ENCODE measurements at places on chromosomes 2 and 18. TPM values are rescaled to one million over a fixed set of nuclear protein-coding genes. Genes with fewer than 3 reads are reported as not detected.

Gene GAREM2
- total RNA-seq = 7.7 TPM

Gene SCN1A
- not detected for total RNA-seq

Gene SKA1
- total RNA-seq = 0.52 TPM

Gene ZAP70
- 7.5 TPM for total RNA-seq

Gene ITGB6
- total RNA-seq = 0.18 TPM

Gene LRP2
- 0.09 TPM for total RNA-seq

Gene L3MBTL4
- total RNA-seq = 2.8 TPM

Gene DLX1
- total RNA-seq = not detected

DNA sequence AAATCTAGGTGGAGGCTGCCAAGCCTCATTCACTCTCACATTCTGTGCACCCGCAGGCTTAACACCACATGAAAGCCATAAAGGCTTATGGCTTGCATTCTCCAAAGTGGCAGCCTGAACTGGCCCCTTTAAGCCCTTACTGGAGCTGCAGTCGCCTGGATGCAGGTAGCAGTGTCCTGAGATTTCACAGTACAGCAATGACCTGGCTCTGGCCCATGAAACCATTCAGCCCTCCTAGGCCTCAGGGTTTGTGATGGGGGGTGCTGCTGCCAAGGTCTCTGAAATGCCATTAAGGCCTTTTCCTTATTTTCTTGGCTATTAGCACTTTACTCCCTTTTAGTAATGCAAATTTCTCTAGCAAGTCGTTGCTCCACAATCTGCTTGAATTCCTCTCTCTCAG lies 48.6 kb downstream of the RNMT start:
- no peak for DNase-seq
- H3K4me1 ChIP-seq = no peaks in the 10 kb centered on the region
- H3K4me3 ChIP-seq = no peak overlapping the region
- no peak overlapping the region for H3K27ac ChIP-seq
- H3K27me3 ChIP-seq = no peaks in the 10 kb centered on the region

DNA sequence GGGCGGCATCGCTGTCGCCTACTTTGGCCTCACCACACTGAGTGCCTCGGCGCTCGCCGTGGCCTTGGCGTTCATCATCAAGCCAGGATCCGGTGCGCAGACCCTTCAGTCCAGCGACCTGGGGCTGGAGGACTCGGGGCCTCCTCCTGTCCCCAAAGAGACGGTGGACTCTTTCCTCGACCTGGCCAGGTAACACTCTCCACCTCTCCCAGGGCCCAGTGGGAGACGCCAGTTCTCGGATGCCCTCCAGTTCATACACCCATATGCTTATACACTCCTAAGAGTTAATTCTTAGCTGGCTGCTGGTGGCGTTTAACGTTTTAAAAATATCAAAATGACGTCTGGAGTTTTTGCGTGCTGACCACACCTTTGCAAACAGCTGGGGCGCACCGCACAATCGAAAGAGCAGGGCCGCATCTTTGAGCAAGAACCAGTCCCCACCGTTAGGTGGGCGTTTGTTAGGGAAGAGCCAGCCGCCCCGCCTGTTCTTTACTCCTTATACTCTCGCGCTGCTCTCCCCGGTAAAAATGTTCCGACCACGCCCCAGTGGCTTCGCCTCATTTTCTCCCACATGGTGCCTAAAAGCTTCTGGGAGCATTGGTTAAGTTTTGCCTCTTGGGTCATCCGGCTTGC lies 899 bp downstream of the SLC1A4 start:
- peaks cover 2% of the 10 kb centered on the region for H3K4me1 ChIP-seq
- no peaks in the 10 kb centered on the region for H3K36me3 ChIP-seq
- H3K27me3 ChIP-seq = no peaks in the 10 kb centered on the region
- H3K27ac ChIP-seq = peak overlapping the region; percentile 20

DNA sequence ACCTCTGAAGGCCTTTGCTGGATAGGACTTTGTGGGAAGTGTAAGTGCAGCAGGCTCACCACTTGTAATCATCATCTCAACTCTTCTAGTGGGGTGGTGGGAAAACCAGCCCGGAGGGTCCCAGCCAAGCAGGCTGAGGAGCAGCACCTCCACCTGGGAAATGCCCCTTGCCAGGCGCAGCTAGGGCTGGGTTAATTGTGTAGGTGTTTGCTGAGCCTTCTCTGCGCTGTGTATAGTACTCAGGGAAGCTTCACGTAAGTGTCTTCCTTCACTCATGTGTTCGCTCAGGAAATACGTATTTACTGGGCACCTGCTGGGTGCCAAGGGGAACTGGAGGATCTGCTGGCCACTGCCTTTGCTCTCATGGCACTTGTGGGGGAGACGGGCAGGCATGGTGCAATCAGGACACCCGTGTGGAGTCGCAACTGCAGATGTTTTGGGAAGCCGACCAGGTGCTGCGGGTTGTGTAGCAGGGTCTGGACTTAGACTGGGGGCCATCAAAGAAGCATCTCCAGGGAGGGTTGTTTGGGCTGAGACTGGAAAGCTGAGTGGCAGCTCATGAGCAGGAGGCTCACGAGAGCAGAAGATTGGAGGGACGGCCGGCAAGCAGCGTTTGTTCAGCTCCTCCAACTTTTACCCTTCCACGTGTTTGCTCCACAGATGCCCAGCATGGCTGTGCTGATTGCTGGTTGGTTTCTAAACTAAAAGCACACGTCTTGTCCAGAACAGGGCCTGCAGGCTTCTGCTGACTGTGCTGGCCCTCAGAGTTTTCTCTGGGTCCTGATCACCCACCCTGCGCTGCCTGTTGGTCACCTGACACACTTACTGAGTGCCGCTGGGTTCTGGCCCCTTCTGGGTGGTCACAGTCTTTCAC lies 164.6 kb downstream of the LDLRAD4 start:
- H3K4me3 ChIP-seq = no peak overlapping the region
- no peaks in the 10 kb centered on the region for H3K36me3 ChIP-seq
- H3K27me3 ChIP-seq = no peaks in the 10 kb centered on the region
- H3K27ac ChIP-seq = peak overlapping the region; percentile 98
- H3K4me1 ChIP-seq = peaks cover 9% of the 10 kb centered on the region
- DNase-seq = no peak

GRCh38 chr2:192159208-192159607 lies 35.5 kb downstream of the TMEFF2 start:
- no peaks in the 10 kb centered on the region for H3K36me3 ChIP-seq
- no peaks in the 10 kb centered on the region for H3K4me1 ChIP-seq
- no peak overlapping the region for H3K27ac ChIP-seq
- no peak for DNase-seq
- H3K4me3 ChIP-seq = no peak overlapping the region

GRCh38 chr2:65429786-65430602 lies 2.4 kb downstream of the SPRED2 start:
- H3K36me3 ChIP-seq = no peaks in the 10 kb centered on the region
- H3K4me3 ChIP-seq = peak overlapping the region; percentile 88
- no peak for DNase-seq
- no peaks in the 10 kb centered on the region for H3K4me1 ChIP-seq

- no peaks in the 10 kb centered on the region for H3K4me1 ChIP-seq
- no peaks in the 10 kb centered on the region for H3K27me3 ChIP-seq
Measured at GRCh38 chr2:18253686-18254197, 306.7 kb downstream of the RDH14 start.

DNA sequence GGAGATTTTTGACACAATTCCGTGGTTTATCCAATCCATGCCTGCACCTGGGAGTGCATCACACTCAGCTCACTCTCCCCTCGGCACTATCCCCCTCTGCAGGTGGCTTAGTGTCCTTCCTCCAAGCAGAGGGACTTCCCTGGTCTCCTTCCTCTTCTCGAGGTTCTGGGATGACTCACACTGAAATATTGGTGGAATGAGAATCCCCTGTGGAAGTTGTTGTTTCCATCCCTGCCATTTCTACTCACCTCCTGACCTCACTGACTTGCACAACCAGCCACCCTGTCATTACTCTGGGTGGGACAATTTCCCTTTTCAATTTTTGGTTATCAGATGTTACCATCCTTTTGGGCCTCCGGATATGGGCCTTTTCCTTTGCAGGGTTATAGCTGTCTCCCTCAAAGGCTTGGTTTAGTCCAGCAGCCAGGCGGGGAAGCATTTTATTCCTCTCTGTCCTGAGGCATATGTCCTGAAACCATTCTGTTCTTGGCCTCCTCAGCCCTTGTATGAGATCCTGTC lies 59.9 kb downstream of the PTPRM start:
- no peak overlapping the region for H3K27ac ChIP-seq
- no peak overlapping the region for H3K4me3 ChIP-seq
- DNase-seq = no peak
- H3K36me3 ChIP-seq = no peaks in the 10 kb centered on the region

DNA sequence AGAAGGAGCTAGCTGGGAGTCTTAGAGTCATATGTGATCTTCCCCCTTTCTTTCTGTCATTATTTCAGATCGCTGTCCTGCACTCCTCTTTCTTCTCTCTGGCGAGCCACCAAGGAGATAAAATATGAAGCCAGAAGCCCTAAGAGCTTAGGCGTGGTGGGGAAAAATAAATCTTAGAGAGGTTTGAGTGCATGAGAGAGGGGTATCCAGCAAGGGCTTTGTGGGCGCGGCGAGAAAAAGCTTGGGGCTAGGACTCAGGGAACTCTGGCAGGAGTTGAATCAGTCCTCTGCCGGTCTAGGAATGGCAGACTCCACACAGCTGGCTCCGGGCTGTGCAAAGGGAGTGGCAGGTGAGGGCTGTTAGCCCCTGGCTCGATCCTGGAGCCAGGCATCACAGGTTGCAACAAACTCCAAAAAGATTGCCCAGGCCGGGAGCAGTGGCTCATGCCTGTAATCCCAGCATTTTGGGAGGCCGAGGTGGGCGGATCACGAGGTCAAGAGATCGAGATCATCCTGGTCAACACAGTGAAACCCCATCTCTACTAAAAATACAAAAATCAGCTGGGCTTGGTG lies 20.1 kb upstream of the IGFBP5 start:
- no peaks in the 10 kb centered on the region for H3K36me3 ChIP-seq
- no peak overlapping the region for H3K4me3 ChIP-seq
- DNase-seq = no peak
- H3K4me1 ChIP-seq = peaks cover 5% of the 10 kb centered on the region

GRCh38 chr2:205563646-205564045 lies 118.7 kb upstream of the NRP2 start:
- no peak overlapping the region for H3K27ac ChIP-seq
- H3K36me3 ChIP-seq = no peaks in the 10 kb centered on the region
- no peaks in the 10 kb centered on the region for H3K27me3 ChIP-seq
- H3K4me3 ChIP-seq = no peak overlapping the region
- peak; percentile 56 for DNase-seq
- H3K4me1 ChIP-seq = no peaks in the 10 kb centered on the region

DNA sequence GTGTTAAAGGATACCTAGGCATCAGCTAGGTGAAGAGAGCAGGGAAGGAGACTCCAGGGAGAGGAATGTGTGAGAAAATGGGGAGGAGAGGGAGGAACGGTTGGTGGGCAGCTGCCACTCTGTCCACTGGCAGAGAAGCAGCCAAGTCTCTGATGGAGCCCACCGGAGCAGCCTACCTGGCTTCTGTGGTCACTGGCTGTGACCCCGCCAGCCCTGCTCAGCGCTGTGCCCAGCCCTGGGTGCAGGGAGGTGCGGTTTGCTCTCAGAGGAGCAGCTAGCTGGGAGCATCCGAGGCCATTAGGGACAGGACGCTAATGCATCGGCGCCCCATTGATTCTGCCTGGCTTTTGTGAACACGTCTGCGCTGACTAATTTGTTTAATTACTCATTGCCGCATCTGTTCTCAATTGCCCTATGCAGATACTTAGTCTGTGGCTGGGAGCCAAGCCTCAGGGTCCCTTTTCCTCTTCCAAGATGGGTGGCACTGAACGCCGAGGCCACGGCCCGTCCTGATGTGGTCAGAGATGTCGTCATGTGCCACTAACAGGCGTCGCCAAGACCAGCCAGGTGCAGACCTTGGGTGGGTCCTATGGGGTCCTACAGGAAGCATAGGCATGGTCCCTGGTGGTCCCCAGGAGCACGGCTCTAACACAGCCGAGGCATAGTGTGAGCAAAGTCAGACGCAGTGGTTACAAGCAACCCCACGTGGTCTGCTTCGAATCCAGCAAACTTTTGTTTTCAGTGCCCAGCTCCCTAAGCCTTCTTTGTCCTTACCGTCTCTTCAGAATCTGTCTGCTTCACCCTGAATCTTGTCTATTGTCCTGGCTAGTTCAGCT lies 82.0 kb downstream of the RRM2 start:
- H3K27me3 ChIP-seq = no peaks in the 10 kb centered on the region
- H3K27ac ChIP-seq = no peak overlapping the region
- no peak for DNase-seq
- H3K4me3 ChIP-seq = no peak overlapping the region

DNA sequence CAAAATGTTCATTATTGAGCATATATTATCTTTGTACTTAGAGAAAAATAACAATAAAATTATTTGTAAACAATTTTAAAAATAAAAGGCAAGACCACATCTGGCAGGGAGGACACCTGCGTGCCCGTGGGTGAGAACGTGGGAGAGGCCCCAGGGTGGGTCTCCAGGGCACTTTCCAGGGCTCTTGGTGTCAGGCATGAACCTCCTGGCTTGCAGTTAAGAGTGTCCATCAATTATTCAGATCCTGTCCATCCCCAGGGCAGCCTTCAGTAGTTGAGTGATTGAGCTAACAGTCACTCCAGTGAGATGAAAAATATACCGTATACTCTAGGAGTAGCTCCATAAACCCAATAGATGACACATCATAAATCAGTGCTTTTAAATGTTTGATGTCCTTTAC lies 49.7 kb downstream of the TPO start:
- no peaks in the 10 kb centered on the region for H3K27me3 ChIP-seq
- no peaks in the 10 kb centered on the region for H3K36me3 ChIP-seq
- no peak overlapping the region for H3K4me3 ChIP-seq
- H3K4me1 ChIP-seq = no peaks in the 10 kb centered on the region
- DNase-seq = no peak

- H3K27ac ChIP-seq = no peak overlapping the region
- no peaks in the 10 kb centered on the region for H3K27me3 ChIP-seq
- no peaks in the 10 kb centered on the region for H3K4me1 ChIP-seq
- H3K4me3 ChIP-seq = no peak overlapping the region
- DNase-seq = no peak
Measured at GRCh38 chr18:9021458-9021857, 81.0 kb upstream of the NDUFV2 start.

DNA sequence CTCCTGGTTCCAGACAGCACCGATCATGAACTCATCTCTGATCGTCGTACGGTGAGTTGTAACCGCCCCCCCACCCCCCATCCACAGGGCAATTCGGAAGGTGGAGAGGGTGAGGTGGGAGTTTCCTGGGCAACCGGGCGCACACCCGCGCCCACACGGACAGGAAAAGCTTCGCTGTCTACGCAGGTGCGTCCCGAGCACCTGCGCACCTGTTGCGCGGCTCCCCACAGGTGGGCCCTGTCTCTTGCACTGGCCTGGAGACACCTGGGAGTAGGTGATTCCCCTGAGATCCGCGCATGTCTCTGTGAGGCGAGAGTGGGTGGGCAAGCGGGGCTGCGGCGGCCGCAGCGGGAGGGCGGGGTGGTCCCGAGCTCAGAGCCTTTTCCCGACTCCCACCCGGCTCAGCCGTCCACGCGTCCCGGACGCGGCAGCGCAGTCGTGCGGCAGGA lies 459 bp upstream of the ATP6V1C2 start:
- H3K4me1 ChIP-seq = no peaks in the 10 kb centered on the region
- no peaks in the 10 kb centered on the region for H3K27me3 ChIP-seq
- H3K27ac ChIP-seq = no peak overlapping the region
- peak; percentile 59 for DNase-seq
- peak overlapping the region; percentile 82 for H3K4me3 ChIP-seq
